ENCODE measurements at places on chromosomes 5 and 9.
A peak's percentile ranks its signal among the peaks of the same experiment; 100 is the strongest.

- DNase-seq: no peak
Observed at GRCh38 chr9:2663461-2664173, 42.0 kb downstream of the VLDLR start.

GRCh38 chr9:90795084-90795483, 6.5 kb upstream of the SYK start:
- no peak for DNase-seq

- DNase-seq: no peak
Observed at GRCh38 chr5:178068293-178068692, 45.0 kb upstream of the N4BP3 start.

DNA sequence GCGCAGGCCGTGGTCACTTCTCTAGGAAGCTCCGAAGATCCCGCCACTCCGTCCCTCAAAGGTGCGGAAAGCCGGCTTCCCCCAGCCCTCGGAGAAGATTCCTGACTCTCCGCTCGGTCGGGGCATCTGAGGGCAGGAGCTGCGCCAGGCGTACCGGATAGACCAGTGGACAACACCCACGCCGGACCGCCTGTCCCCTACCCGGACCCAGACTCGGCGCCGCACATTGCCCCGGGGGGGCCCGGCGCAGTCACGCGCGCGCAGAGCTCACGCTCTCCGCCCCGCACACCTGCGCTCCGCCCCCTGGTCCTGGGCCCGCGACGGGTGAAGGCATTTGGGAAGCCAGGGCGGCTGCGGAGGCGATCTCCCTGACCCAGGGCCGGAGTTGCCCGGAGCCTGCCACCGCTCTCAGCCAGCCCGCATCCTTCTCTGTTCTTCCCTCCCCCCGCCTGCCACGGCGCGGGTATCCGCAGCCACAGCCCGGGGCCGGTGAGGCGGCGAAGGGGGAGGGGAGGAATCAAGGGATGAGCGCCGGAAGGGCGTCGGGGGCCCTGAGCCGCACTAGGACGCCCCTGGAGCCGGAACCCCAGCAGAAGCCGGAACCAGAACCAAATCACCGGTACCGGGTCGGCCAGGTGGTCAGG, 448 bp downstream of the RELL2 start:
- peak; percentile 36 for DNase-seq

GRCh38 chr9:112890106-112891081, at the start of gene SLC46A2:
Gene SLC46A2 (minus strand): TSS chr9:112890876. CDS start chr9:112890681, 195 bp downstream.
- DNase-seq: no peak

DNA sequence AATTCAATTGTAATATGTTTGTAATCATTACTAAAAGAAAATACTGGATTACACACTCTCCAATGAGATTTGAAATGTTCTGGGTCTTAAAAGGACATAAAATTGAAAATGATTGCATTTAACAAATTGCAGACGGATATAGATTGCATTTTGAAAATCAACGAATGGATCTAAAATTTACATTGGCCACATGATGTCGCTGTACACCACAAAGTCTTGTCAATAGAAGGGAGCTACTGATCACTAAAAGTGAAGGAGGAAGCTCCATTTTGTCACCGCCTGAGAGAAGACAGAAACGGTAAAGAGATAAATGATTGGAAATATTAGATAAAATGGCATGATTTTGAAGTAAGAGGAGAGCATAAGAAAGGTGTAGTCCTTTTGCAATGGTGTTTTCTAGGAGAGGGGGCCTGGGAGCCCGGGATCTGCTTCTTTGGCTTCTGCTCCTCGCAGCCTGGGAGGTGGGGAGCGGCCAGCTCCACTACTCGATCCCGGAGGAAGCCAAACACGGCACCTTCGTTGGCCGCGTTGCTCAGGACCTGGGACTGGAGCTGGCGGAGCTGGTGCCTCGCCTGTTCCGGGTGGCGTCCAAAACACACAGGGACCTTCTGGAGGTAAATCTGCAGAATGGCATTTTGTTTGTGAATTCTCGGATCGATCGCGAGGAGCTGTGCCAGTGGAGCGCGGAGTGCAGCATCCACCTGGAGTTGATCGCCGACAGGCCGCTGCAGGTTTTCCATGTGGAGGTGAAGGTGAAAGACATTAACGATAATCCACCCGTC, at the start of gene PCDHA1:
TSS of gene PCDHA1 (plus strand) at position 236 of the 782 bp plus-strand sequence.
- DNase-seq: no peak

GRCh38 chr9:80644044-80644443, 1045.3 kb downstream of the TLE1 start:
- DNase-seq: no peak

DNA sequence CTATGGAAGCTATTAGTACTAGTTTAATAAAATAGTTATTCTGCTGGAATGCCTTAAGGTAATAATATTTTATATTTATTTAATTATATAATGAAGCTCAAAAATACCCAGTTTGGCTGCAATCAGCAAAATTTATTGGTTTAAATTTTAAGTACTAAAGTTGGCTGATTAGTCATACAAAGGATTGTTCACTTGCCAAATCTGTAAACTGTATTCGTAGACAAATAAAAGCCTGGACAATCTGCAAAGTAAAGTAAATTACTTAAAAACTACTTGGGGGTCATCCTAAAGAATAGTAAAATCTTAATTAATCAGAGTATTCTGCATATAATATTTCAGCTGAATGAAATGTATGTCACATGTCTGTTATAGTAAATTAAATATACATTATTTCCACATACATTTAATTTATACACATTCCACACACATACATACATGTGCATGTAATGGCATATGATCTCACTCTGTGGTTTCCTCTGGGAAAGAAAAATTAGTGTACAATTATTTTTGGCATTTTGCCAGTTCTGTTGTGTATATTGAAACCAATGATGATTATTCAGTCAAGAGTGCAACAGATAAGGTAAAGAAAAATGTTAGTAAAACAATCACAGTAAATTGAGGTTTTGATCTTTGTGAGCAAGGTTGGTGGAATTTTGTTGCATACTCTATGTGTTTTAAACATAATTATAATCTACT, 455.9 kb downstream of the CDH9 start:
- DNase-seq: no peak

DNA sequence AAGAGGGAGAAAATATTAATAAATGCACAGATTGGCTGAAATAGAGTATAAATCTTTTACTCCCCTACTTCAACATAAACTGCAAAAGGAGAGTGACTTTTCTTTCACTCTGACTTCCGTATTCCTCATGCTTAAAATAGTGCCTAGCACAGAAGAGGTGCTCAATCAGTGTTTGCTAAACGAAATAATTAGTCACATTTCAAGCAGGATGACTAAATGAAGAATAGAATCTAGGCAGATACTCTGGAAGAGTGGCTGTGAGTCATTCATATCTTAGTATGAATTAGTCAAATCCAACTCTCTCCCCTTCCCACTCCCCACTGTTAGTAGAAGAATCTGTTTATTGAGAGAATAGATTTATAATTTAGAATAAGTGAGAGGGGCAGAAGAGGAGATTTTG, 4.8 kb downstream of the CD274 start:
- peak; percentile 47 for DNase-seq

GRCh38 chr5:15601274-15601673, 101.3 kb downstream of the FBXL7 start:
- no peak for DNase-seq

DNA sequence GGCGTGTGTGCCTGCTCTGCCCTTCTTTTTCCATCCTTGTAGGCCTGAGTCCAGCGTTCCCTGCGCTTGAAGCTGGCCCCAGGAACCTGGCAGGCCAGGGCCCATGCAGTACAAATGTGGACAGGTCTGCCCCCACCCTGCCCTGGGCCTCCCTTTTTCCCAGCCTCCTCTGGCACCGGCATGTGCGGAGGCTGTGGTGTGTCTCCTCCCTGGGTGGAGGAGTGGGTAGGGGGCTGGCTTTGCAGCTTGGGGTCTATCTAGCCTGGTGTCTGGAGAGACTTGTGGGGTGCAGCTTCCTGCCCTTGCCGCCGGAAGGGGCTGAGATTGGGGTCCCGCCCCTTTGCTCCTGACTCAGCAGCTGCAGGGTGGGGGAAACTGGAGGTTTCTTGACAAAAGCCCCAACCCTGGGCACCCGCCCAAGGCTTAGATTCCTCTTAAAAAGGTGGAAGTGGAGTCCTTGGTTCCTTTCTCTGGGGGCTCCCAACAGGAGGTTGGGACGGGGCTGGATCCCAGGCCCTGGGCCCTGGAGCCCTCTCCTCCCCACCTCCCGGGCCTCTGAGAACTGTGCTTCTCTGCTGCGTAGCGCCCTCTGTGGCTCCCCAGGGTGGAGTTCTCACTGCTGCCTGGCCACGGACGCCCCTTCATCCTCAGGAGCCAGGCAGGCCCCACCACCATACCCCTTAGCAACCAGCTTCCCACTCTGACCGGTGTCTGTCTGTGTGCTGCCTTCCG, 18.0 kb downstream of the RXRA start:
- peak; percentile 28 for DNase-seq

GRCh38 chr5:171906066-171906570, 100.3 kb downstream of the FBXW11 start:
- DNase-seq: no peak

- DNase-seq: no peak
Observed at GRCh38 chr5:145117285-145117684, 717.9 kb downstream of the PRELID2 start.

- DNase-seq: no peak
Observed at GRCh38 chr9:99181206-99181605, 40.5 kb downstream of the ALG2 start.

DNA sequence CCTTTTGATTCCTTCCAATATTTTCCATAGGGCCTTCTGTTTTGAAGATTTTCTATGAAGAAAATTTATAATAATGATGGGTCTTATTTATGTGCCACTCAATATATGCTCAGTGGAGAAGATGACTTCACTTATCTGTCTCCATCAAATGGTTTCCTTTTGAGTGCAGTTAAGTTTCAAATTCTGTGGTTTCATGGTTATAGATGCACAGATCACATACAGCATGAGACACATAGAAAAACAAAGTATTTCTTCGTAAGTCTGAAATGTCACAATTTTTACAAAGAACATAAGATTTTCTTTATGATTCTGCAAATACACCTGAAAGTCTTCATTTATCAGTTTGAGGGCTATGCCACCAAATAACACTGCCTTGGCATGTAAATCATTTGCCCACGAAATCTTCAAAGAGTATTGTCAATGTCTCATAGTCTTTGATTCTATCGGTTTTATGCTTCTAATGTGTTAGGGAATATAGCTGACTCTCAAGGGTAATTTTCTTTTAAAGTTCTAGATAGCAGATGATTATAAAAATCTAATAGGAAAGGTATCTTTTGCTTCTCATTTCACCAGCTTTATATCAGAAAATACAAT, 14.1 kb downstream of the CFAP95 start:
- peak; percentile 19 for DNase-seq

GRCh38 chr5:72465601-72466563, 41.3 kb downstream of the ZNF366 start:
- DNase-seq: no peak

- no peak for DNase-seq
Observed at GRCh38 chr9:16628413-16628812, 242.1 kb downstream of the BNC2 start.

GRCh38 chr5:76332611-76333205, 70.4 kb upstream of the IQGAP2 start:
- DNase-seq: no peak

DNA sequence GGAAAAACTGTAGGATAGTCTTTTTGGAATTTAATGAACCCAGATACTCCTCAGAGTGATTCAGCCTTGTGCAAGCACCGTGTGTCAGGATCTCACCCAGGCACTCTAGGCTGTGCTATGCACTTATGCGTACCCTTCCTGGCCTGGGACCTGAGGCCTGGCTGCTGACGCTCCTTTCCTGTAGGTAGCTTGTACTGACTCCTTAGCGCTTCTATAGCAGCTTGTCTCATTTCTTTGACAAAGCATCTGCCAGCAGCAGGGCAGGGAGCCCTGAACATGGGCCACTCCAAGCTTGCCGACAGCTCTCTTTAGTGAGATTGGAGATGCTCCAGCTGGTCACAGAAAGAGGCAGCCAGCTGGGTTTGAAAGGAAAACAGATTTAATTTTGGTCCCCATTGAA, 147.3 kb downstream of the SGCD start:
- no peak for DNase-seq

DNA sequence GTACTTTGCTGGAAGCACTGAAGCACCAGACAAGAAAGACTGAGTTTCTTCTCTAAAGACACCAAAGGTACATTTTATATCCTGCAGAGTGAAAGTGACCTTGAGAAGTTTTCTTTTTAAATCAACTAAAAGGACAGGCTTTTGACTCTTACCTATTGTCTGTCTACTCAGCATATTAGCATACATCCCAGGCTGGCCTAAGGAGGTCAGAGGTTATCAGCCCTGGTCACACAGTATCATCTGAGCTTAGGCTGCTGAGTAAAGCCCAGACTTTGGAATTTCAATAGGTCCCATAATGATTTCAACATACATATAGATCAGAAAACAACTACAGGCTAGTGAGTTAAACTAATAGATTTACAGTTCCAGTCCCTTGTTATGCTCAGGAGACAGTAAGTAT, 10.1 kb upstream of the CDH9 start:
- DNase-seq: no peak

- DNase-seq: peak; percentile 80
Observed at GRCh38 chr9:37408933-37409710, 13.4 kb upstream of the GRHPR start.

DNA sequence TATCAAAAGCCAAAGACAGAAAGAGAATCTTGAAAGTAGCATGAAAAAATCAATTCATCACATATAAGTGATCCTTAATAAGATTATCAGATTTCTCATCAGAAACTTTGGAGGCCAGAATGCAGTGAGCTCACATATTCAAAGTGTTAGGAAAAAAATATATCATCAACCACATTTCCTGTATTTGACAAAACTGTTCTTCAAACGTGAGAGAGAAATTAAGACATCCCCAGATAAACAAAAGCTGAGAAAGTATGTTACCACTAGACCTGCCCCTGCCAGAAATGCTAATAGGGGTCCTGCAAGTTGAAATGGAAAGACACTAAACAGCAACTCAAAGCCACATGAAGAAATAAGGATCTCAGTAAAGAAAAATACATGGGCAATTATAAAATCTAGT, 29.9 kb downstream of the HACD4 start:
- peak; percentile 22 for DNase-seq

GRCh38 chr9:5951686-5952211, 61.1 kb downstream of the MLANA start:
- no peak for DNase-seq

- DNase-seq: no peak
Observed at GRCh38 chr9:37324261-37324683, 98.2 kb upstream of the GRHPR start.

GRCh38 chr9:89593727-89594427, 10.9 kb upstream of the GADD45G start:
- peak; percentile 54 for DNase-seq

DNA sequence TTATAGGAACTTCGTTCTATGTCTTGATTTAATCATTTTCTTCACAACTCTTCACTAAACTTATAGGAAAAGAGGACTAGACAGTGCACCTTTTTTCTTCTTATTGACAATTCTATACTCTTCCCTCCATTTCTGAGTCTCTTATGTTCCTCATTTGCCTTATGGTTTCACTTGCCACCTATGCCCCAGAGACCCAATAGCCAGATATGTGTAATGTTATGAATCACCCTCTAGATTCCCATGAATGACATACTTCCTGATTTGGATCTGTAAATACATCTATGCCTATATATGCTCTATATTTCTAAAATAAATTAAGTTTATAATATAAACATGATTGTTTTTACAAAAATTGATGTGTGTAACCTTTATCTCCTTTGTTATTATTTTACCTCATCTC, 514.1 kb upstream of the MEF2C start:
- DNase-seq: no peak

- no peak for DNase-seq
Observed at GRCh38 chr9:7788772-7789171, 10.8 kb downstream of the DMAC1 start.

- DNase-seq: no peak
Observed at GRCh38 chr9:83440641-83441040, 97.6 kb downstream of the FRMD3 start.

All from CD4-positive, alpha-beta T cell treated with Interleukin-15 for 4 hours (primary cell).